ENCODE measurements at places on chromosomes 1 and 21. TPM values are rescaled to one million over a fixed set of nuclear protein-coding genes. Genes with fewer than 3 reads are reported as not detected.

Gene PPFIA4
- total RNA-seq: 1.6 TPM

Gene NUP210L
- total RNA-seq: 0.16 TPM

Gene MRPL39
- 21.8 TPM for total RNA-seq

Gene IFI44L
- 0.69 TPM for total RNA-seq

Gene SLC26A9
- total RNA-seq: not detected

Gene FNDC10
- total RNA-seq: 3.7 TPM

Gene ZP4
- not detected for total RNA-seq

Gene APOBEC4
- total RNA-seq: not detected

Gene KRTAP7-1
- not detected for total RNA-seq

Gene ZNF648
- total RNA-seq: not detected

Gene ACKR1
- total RNA-seq: not detected

Gene HSD11B1
- total RNA-seq: not detected

Gene UBE2U
- not detected for total RNA-seq

Gene APCS
- not detected for total RNA-seq

Gene JAM2
- total RNA-seq: 0.23 TPM

Gene PAPPA2
- 0.47 TPM for total RNA-seq

Gene CCDC27
- total RNA-seq: not detected

Gene PRKAA2
- total RNA-seq: not detected

Gene NOTCH2
- total RNA-seq: 65.2 TPM

Gene ARMH1
- 79.0 TPM for total RNA-seq

Gene KCNK2
- not detected for total RNA-seq

Gene PDE4B
- total RNA-seq: 31.9 TPM

Gene WNT9A
- not detected for total RNA-seq

Gene NLRP3
- 3.2 TPM for total RNA-seq

Gene HPCAL4
- 32.5 TPM for total RNA-seq

Gene HPDL
- 1.5 TPM for total RNA-seq

All from naive thymus-derived CD8-positive, alpha-beta T cell (primary cell).